H4 (cell line): ENCODE measurements at places on chromosomes 1 and 21. TPM values are rescaled to one million over a fixed set of nuclear protein-coding genes. Genes with fewer than 3 reads are reported as not detected.

DNA sequence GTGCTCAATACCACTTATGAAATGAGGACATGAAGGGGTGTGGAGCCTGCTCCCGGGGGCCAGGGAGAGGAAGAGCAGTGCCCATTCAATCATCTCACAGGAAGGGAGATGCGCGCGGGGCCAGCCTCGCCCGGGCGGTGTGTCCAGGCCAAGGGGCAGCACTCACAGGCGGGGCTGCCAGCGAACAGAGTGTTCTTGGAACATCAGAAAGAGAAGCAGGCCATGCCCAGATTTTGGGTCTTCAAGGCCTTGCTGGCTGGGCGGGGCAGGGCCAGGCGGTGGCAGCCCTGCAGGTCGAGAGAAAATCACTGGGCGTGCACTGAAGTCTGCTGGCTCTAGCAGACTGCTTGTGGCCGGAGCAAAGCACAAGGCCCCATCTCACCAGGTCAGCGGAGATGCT is 168.6 kb downstream of the PRDM16 start:
- DNase-seq = no peak

DNA sequence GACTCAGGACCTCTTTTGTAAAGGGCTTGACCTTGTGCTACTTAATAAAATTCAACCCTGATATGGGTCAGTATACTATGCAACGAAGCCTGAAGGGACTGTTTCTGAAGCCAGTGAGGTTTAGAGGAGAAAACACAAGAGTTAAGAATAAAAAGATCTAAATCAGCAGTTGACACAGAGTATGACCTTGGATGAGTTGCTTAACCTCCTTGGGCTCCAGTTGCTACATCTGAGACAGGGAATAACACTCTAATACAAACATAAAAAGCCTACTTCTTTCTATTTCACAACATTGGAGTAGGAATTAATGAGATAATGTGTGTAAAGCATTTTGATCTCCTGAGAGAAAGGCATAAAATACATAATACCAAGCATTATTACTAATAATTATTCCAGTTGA is 882.4 kb upstream of the ADGRL2 start:
- no peak for DNase-seq

- no peak for DNase-seq
Observed at GRCh38 chr21:29581393-29581792, 282.7 kb downstream of the BACH1 start.

- no peak for DNase-seq
Observed at GRCh38 chr21:25960402-25960801, 210.2 kb downstream of the APP start.

DNA sequence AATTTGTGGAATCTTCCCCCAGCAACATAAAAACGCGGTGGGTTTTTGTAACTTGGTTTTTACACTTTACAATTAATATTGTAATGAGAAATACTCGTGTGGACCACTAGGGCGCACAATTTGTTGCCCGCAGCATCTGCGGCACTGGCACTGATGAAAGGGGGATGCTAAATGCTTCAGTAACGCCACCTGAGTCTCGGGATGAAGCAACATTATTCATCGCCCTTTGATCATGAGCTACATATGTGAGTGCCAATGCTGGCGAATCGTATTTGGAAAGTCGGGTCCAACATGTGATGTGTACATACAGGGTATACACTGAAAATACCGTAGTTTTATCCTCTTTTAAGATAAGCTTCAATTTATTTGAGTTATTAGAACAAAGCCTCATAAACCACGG is 34.2 kb upstream of the COX20 start:
- peak; percentile 44 for DNase-seq

- no peak for DNase-seq
Observed at GRCh38 chr1:2025491-2025981, 6.4 kb downstream of the GABRD start.

GRCh38 chr1:16068356-16069270 is 4.8 kb downstream of the FAM131C start:
- DNase-seq = no peak

- DNase-seq = no peak
Observed at GRCh38 chr1:41641475-41641814, 157.0 kb upstream of the EDN2 start.

GRCh38 chr1:111603979-111604378 is 15.6 kb upstream of the RAP1A start:
- no peak for DNase-seq

DNA sequence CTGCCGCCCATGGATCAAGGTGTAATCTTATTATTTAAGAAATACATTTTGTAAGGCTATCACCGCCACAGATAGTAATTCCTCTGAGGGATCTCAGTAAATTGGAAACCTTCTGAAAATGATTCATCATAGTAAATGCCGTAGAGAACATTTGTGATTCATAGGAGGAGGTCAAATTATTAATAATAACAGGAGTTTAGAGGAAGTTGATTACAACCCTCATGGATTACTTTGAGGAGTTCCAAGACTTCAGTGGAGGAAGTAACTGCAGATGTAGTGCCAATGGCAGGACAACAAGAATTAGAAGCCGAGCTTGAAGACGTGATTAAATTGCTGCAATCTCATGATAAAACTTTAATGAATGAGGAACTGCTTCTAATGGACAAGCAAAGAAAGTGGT is 280.1 kb downstream of the PTPRC start:
- DNase-seq = no peak

DNA sequence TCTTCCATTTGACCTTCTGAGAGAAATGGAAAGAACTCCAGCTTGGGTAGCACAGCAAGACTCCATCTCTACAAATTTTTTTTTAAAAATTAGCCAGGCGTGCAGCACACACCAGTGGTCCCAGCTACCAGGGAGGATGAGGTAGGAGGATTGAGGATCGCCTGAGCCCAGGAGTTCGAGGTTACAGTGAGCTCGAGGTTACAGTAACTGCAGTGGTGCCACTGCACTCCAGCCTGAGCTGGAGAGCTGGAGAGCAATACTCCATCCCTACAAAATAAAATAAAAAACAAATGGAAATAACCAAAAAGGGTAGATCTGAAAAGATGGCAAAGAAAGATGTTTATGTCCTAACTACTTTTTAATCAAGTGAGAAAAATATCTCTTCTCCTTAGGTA is 14.5 kb downstream of the POGZ start:
- DNase-seq = no peak

DNA sequence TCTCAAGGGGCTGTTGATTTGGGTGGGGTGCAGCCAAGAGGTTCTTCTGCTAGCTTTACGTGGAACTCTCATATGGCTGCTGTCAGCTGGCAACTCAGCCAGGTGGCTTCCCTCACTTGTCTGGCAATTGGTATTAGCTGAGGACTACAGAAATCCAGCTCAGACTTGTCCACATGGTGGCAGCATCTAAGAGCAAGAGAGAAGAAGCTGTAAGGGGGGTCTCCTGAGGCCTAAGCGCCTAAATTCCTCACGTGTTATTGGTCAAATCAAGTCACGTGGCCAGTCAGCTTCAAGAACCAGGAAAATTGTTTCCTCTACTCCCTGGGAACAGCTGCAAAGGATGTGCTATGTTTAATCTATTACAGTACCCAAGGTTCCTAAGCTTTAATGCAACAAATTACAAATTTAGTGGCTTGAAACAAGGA is 4.2 kb upstream of the DYRK3 start:
- DNase-seq = peak; percentile 86

GRCh38 chr1:188689542-188689941 is 1788.1 kb downstream of the BRINP3 start:
- DNase-seq = peak; percentile 80

DNA sequence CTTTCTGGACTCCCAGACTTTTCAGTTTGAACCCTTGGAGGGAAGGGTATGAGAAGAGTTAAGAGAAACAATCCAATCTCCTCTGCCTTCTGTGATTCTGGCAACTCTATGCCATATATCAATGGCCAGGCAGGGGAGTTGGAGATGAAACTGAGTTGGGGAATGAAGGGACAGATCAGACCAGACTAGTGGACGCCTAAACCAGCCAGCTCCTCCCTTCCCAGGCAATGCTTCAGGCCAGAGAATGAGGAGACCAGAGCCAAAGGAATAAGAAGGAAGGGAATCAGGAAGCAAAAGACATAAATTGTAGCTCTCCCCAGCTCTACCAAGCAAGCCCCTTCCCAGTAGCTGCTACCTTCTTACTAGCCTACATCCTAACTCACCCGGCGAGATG is 22.7 kb downstream of the PLEKHA6 start:
- no peak for DNase-seq

- peak; percentile 72 for DNase-seq
Observed at GRCh38 chr21:34865400-34866241, 183.5 kb downstream of the RUNX1 start.

DNA sequence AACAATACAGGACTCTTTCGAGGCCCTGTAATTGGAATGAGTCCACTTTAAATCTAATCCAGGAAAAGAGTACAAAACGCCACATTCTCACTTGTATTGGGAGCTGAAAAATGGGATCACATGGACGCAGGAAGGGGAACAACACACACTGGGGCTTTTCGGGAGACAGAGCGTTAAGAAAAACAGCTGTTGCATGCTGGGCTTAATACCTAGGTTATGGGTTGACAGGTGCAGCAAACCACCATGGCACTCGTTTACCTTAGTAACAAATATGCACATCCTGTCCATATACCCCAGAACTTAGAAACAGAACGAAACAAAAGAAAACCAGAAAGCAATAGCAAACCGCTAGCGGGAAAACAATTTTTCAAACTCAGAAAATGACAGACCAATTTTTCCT is 1532.7 kb upstream of the TPTE start:
- no peak for DNase-seq

DNA sequence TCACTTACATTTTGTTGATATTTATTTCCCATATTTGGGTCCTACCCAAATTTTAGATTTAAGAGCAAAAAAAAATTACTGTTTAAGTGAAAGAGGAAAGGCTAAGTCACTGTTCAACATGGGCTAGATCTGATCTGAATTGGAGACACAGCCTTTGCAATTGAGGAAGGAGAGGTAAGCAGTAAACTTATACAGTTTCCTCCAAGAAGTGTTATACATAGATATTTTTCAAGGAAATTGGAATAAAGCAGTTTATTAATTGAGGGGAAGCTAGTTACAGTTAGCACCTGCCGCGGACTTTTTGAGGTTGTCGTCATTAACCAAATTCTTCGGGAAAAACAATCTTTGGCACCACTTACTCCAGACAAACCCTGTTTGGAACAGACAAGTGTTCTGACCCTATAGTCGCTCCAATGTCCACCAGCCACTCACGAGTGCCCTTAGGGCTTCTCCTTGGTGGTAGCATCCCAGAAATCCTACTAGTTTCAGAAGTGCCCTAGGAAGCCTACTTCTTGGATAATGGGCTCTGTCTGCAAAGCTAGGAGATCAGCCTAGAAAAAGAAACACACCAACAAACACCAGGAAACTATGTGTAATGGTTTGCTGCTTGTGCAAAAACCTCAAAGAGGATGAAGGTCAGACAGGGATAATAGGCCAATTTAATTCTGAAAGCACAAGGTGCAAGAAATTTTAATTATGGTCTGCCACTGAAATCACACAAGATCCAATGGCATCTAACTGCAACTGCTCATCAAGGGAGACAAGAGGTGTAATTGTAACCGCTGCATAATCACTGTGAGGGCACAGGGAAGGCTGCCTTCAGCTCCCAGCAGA is 2.5 kb downstream of the WLS start:
- no peak for DNase-seq

GRCh38 chr1:45395582-45395981 is 55.3 kb upstream of the MUTYH start:
- no peak for DNase-seq

DNA sequence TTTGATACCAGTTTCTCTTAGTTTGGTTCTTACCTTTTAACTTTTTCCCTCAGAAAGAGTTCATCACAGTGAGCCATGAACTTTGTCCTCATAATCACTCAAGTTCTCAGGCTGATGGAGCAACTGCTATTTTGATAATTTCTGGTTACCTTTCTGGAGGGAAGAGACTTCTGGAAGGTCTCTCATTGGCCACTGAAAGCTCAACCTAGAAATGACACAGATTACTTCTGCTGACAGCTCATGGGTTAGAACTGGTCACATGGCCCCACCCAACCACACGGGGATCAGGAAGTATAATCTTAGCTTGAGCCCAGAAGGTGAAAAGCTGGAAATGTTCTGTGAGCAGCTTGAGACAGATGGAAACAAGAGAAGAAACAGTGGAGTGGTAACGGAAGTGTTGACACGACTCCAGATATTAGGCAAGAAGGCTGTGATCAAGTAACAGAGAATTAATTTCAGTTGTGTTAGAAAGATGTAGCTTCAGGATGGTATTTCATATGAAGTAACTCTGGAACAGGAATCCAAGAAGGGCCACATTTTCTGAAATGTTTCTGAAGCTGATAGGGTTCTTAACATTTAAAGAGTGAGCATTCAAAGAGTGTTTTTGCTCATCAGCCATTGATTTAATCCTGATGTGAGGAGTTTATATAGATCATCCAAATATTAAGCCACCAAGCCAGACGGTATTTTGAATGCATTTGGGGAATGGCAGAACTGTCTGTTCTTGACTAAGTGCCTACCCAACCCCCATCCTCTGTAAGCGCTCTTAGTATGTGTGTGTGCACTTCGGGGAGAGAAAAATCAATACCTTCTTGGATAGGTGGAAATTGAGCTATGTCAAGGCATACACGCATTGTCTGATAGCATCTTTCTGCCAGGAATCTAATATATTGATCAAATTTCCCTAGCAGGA is 21.9 kb upstream of the XPR1 start:
- DNase-seq = no peak

DNA sequence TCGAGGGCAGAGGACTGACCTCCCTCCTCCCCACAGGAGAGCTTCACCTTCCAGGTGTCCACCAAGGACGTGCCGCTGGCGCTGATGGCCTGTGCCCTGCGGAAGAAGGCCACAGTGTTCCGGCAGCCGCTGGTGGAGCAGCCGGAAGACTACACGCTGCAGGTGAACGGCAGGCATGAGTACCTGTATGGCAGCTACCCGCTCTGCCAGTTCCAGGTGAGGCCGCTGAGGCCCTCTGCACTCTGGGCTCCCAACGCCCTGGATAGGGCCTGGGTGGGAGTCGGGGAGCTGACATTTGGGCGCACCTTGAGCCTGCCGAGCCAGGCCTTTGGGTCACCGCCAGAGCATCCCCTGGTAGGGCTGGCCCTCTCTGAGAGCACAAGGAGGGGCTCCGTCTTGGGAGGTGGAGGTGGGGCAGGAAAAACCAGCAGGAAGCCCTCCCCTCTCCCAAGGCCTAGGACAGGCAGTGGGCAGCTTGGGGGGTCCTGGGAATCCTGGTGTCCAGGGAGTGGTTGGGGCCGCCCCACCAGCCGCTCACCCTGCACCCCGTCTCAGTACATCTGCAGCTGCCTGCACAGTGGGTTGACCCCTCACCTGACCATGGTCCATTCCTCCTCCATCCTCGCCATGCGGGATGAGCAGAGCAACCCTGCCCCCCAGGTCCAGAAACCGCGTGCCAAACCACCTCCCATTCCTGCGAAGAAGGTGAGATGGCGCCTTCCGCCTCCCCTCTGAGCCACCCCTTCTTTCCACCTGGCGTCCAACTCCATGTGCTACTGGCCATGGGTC is 65.1 kb downstream of the PIK3CD start:
- no peak for DNase-seq

GRCh38 chr1:197413564-197413963 is 145.5 kb downstream of the CRB1 start:
- no peak for DNase-seq

The TCHH gene
- not detected in 2 replicates for total RNA-seq

The ATP5IF1 gene
- total RNA-seq = 297 and 318 TPM in 2 replicates

The ATP1A1 gene
- 17.7 and 30.8 TPM in 2 replicates for total RNA-seq

The NR0B2 gene
- not detected in 2 replicates for total RNA-seq

The MTARC2 gene
- total RNA-seq = 0.41 TPM in 1 of 2 replicates, not detected in the other

The FMO2 gene
- not detected in 2 replicates for total RNA-seq

The BGLAP gene
- total RNA-seq = 0.08 TPM in 1 of 2 replicates, not detected in the other

The LCE1D gene
- total RNA-seq = not detected in 2 replicates

The GNG12 gene
- total RNA-seq = 136 and 167 TPM in 2 replicates

The PKLR gene
- total RNA-seq = not detected in 2 replicates
